ENCODE measurements at places on chromosomes 11 and 22.

GRCh38 chr11:126917531-126918204 is 82.9 kb downstream of the KIRREL3 start:
- DNase-seq: no peak

GRCh38 chr11:44537679-44538078 is 27.8 kb upstream of the CD82 start:
- no peak for DNase-seq

DNA sequence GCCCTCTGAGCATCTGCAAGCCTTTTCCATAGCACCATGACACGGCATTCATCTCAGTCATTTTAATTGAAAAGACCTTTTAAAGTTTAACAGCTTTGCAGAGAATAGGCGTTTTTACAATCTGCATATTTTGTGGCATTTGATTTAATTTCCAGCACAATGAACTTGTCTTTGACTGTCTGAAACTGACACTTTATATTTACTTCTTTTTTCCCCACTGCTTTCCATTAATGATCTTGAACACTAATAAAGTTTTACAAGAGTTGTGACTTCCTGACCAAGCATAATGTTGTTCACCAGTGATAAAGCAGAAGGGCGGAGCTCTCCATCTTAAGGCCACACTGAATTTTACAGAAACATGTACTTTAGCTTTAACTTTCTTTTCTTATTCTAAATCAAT is 548.7 kb downstream of the FAM181B start:
- no peak for DNase-seq

DNA sequence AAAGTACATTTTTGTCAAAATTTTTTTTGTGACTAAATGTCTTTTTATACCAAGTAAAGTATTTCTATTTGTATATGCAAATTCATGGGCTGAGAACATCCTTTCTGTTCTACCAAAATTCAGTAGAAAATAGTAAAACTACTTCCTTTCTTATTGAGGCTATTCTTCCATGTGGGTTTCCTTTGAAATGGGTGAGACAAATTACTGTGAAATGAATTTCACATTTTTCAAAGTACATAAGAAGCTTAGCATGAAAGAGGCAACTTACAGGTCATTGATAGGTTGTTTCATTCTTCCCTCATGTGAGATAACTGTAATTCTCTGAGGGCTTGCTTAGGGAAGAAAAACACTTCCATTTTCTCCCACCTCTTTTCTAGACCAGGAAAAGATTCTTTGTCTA is 1.0 kb upstream of the OR6X1 start:
- DNase-seq: no peak

DNA sequence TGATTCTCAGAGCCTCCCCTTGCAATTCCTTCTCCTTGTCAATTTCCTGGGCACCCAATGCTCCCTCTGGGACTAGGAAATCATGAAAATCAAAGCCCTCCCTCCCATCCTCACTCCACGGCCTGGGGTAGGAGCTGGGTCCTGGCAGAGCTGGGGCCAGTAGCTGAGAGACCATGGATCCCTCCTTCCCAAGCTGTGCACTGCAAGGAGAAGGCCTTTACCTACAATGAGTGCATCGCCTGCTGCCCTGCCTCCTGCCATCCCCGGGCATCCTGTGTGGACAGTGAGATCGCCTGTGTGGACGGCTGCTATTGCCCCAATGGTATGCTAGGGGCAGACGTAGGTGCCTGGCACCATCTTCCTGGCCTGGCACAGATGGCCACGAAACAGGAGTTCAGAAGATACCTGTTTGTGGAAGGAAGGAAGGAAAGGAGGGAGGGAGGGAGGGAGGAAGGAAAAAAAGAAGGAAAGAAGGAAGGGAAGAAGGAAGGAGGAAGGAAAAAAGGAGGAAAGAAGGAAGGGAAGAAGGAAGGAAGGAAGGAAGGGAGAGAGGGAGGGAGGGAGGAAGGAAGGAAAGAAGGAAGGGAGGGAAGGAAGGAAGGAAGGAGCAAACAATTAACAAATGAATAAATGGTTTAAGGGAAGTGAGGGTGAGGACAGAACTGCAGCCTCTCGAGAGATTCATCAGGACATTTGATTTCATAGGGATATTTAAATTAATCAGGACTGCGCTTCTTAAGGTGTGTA is 12.5 kb downstream of the OTOG start:
- DNase-seq: no peak

GRCh38 chr11:30705913-30706675 is 119.9 kb upstream of the MPPED2 start:
- no peak for DNase-seq
